ENCODE measurements at places on chromosomes 3 and 15. TPM values are rescaled to one million over a fixed set of nuclear protein-coding genes. Genes with fewer than 3 reads are reported as not detected.

- no peak for DNase-seq
- H3K27ac ChIP-seq = no peak overlapping the region
- H3K4me1 ChIP-seq = no peaks in the 10 kb centered on the region
- H3K36me3 ChIP-seq = no peaks in the 10 kb centered on the region
- no peak overlapping the region for H3K4me3 ChIP-seq
These were observed 127.0 kb downstream of the CPNE4 start for GRCh38 chr3:131907796-131908195.

- H3K36me3 ChIP-seq = no peaks in the 10 kb centered on the region
- H3K4me3 ChIP-seq = no peak overlapping the region
- no peak overlapping the region for H3K27ac ChIP-seq
- no peak for DNase-seq
- H3K4me1 ChIP-seq = no peaks in the 10 kb centered on the region
These were observed 204.6 kb downstream of the TLE3 start for GRCh38 chr15:69893086-69893485.

GRCh38 chr15:34719695-34720094 lies 35.1 kb downstream of the GJD2 start:
- no peaks in the 10 kb centered on the region for H3K36me3 ChIP-seq
- no peak overlapping the region for H3K27ac ChIP-seq
- no peak overlapping the region for H3K4me3 ChIP-seq
- H3K4me1 ChIP-seq = no peaks in the 10 kb centered on the region

DNA sequence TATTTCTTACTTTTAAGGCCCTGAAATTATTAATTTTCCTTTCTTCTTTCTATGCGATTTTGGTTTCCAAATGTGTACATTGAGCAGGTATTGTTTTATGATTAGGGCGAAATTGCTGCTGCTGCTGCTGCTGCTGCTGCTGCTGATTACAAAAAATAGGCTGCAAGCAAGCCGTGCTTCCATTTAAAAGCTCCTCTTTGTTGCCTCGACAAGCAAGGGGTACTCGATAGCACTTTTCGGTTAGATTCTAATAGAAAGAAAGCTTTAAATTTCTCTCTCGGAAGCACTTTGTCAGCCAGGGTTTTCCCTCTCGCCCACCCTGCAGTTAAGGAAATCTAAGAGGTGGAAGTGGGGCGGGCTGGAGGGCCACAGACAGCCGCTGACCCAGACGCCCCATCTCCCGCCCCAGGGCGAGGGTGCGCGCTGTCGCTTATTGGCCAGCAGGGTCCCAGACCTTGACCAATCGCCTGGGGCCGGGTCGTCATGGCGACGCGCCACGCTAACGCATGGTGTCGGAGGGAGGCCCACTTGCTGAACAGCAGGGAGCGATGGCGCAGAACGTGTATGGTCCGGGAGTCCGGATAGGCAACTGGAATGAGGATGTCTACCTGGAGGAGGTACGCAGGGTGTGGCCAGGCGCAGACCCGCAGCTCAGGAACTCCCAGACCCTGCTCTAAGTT lies at the start of gene CFAP161:
CFAP161 (plus strand) TSS at position 489 of the 680 bp plus-strand sequence; CDS start at position 549, 60 bp downstream.
- H3K4me1 ChIP-seq = peaks cover 5% of the 10 kb centered on the region
- no peaks in the 10 kb centered on the region for H3K36me3 ChIP-seq
- H3K27me3 ChIP-seq = peaks cover 47% of the 10 kb centered on the region
- DNase-seq = no peak
- H3K27ac ChIP-seq = no peak within 1 kb of the TSS

DNA sequence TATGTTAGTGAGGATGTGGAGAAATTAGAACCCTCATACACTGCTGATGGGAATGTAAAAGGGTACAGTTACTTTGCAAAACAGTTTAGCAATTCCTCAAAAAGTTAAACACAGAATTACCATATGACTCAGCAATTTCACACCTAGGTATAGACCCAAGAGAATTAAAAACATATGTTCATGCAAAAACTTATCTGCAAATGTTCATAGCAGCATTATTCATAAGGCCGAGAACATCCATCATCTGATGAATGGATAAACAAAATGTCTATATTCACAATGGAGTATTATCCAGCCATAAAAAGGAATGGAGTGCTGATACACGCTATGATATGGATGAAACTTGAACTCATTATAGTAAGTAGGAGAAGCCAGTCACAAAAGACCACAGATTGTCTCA lies 10.3 kb downstream of the SEC13 start:
- H3K36me3 ChIP-seq = peaks cover 82% of the 10 kb centered on the region
- H3K27ac ChIP-seq = no peak overlapping the region
- H3K4me3 ChIP-seq = no peak overlapping the region
- DNase-seq = no peak
- H3K4me1 ChIP-seq = peaks cover 2% of the 10 kb centered on the region
- H3K27me3 ChIP-seq = no peaks in the 10 kb centered on the region

DNA sequence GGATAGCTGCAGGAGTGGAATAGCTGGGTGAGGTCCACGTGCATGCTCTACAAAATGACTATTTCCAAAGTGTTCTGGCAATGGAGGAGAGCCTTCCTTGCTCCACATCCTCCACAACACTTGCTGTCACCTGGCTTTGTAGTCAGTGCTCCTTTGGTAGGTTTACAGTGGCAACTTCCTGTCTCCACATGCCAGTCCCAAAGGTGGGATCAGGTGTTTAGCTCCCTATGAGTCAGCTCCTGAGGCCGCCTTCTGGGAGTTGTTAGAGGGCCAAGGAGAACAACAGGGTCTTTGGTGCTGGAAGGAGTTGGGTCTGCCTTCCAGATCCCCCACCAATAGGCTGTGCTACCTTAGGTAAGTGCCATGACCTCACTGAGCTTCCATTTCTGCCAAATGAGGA lies 15.3 kb upstream of the LIMD1 start:
- H3K27me3 ChIP-seq = peaks cover 9% of the 10 kb centered on the region
- no peak overlapping the region for H3K4me3 ChIP-seq
- H3K4me1 ChIP-seq = peaks cover 3% of the 10 kb centered on the region

DNA sequence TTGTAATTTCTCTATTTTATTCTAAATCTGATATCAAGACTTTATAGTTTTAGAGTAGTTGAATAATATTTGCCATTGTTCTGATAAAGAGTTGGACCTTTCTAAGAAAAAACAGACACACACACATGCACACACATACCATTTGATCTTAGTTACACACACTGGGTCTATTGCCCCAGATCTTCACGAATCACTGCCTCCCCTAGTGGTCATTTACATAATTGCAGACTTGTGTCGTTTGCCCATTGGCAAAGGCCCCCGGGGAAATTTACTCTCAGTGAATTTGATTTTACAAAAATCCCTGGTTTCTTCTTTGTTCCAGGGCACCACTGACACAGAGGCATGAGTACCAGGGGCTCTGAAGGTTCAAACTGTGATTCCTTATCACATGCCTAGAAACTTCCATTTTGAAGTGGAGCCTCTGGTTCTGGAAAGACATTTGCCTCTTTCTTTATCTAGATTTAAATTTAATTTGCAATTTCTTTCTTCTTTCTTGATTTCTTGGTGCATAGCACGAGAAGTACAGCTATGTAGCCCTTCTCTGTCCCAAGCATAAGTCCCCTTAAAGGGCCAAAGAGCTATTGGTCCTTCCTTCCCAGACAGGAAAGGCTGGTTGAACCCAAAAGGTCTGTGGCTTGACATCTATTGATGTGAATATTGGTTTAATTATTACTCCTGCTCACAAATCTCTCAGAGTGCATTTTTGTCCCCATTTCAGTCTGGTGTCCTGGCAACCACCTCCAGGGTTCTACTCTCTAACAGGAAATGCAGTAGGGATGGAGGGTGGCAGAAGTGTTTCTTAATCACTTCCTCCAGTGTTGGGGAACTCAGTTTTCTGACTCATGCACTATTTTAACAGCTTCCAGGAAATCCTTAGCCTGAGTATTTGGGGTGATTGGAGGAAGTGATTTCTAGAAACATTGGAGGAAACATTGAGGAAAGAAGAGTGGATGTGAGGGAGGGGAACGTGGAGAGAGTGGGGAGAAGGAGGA lies 32.4 kb upstream of the SLC6A11 start:
- H3K4me3 ChIP-seq = no peak overlapping the region
- no peak for DNase-seq
- no peaks in the 10 kb centered on the region for H3K36me3 ChIP-seq
- peaks cover 16% of the 10 kb centered on the region for H3K27me3 ChIP-seq
- no peak overlapping the region for H3K27ac ChIP-seq

DNA sequence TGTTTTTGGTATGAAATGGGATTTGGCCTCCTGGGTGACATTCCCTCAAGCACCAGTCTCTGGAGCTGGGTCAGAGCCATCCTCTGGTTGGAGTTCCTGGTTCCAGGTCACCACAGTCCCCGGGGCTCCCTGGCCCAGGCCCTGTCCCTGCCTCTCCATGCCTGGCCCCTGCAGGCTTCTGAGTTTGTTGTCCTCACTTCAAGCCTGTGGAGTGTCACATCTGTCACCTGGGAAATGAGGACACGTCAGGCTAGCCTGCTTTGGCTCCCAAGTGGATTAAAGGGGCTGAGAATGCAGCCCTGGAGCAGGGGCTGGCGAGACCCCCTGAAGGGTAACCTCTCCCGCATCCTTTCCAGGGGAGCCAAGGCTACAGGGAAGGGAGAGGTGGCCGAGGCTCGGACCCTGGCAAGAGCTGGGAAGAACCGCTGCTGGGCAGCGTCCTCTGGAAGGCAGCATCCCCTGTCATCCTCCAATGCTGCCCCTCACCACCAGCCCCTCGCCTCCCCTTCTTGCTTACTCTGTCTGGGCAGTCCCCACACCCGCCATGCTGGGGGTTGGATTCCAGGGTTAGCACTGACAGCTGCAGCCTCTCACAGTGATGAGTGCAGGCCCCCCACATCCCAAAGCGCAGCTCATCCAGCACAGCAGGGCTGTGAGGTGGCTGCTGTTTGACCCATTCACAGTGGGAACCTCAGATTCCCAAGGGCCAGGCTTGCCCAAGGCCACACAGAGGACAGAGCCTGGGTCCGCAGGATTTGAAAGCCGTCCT lies 75.5 kb upstream of the IQSEC1 start:
- H3K4me3 ChIP-seq = no peak overlapping the region
- H3K27me3 ChIP-seq = no peaks in the 10 kb centered on the region
- H3K4me1 ChIP-seq = peaks cover 7% of the 10 kb centered on the region
- no peak overlapping the region for H3K27ac ChIP-seq
- no peak for DNase-seq
- H3K36me3 ChIP-seq = no peaks in the 10 kb centered on the region

DNA sequence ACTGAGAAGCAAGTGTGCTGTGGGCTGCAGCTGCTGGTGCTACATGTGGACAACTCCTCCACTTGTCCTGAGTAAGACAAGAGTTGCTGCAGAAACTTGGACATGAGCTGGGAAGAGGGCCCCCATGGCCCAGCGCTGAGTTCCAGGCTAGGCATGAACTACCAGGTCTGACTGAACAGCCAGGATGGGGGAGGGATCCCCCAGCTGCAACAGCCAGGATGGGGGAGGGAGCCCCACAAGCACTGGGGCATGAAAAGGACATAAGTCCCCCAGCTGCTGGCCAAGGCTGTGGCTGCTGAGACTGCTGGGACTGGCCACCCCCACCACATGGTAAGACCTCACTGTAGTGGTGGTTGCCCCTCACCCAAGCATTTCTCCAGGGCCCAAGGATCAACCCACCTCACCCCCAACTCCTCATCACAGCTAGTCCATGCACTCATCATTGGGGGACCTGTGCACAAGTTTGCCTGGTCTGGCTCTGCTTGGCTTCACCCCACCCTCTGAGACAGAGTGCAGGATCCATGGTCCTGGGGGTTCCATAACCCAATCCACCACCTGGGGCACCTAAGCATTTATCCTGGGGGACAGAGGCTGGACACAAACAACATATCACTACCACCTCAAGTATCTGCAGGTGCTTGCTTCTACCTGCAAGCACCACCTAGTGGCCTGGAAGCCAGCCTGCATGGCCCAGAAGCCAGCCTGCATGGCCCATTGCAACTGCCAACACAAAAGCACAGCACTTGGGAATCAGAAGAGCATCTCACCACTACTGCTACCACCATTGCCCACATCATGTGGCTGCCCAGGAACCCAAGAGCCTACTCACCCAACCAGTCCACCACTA lies 84.5 kb upstream of the STT3B start:
- H3K36me3 ChIP-seq = peaks cover 7% of the 10 kb centered on the region
- DNase-seq = no peak
- H3K4me3 ChIP-seq = no peak overlapping the region
- peaks cover 19% of the 10 kb centered on the region for H3K4me1 ChIP-seq
- peaks cover 2% of the 10 kb centered on the region for H3K27me3 ChIP-seq

DNA sequence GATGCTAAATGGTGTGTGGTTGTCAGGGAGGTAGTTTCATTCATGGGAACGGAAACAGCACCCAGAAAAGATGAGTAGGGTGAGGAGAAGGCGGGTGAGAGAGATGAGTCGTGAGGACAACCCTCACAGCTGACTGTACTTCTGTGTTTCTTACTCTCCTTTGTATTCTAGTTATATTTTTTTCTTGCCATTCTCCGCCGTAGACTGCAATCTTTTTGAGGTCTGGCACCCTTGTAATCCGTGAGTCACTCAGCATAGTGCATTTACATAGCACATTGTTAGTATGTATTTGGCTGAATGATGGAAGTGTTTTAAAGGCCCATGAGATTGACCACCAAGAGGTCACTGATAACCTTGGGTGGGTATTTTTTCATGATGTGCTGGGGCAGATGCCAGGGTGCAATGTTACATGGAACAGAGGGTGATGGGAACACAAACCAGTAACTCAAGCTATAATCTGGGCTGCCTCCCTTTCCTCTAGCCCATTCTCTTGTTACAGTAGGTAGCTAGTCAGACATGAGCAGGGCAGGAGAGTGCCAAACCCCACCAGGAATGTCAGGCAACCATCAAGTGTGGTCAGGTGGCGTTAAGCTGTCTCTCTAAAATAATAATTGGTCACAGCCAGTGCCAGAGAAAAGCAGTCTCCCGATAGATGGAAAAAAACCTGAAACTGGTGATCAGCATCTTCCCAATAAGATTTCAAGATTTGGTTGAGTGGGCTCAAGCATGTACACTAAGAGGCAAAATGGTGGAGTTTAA lies 18.8 kb upstream of the DGKG start:
- H3K27me3 ChIP-seq = peaks cover 8% of the 10 kb centered on the region
- peaks cover 2% of the 10 kb centered on the region for H3K4me1 ChIP-seq
- no peaks in the 10 kb centered on the region for H3K36me3 ChIP-seq
- no peak for DNase-seq

PPP2R3A gene
- total RNA-seq = 0.09 TPM

C3orf52 gene
- 11.7 TPM for total RNA-seq

NLGN1 gene
- total RNA-seq = not detected

CPLX3 gene
- 0.16 TPM for total RNA-seq

All from activated T-helper 2 cell treated with anti-CD3 and anti-CD28 coated beads, Interferon-gamma antibody, Interleukin-2, Interleukin-4, amounts not matched to agents 10 μg/mL and 5 μg/mL and 100 μg/mL, durations not matched to agents 14 hours and 24 hours and 36 hours (primary cell).